Stimulated activated CD4-positive, alpha-beta T cell treated with anti-CD3 and anti-CD28 coated beads, Interleukin-1b, Interleukin-23, amount 100 ng/mL, for 1 hour (primary cell): ENCODE measurements at places on chromosomes 3 and 15.

GRCh38 chr3:84836961-84837360 is 121.8 kb upstream of the CADM2 start:
- no peak for DNase-seq

- DNase-seq = no peak
Measured at GRCh38 chr15:60590935-60591495, 112.1 kb upstream of the ICE2 start.

DNA sequence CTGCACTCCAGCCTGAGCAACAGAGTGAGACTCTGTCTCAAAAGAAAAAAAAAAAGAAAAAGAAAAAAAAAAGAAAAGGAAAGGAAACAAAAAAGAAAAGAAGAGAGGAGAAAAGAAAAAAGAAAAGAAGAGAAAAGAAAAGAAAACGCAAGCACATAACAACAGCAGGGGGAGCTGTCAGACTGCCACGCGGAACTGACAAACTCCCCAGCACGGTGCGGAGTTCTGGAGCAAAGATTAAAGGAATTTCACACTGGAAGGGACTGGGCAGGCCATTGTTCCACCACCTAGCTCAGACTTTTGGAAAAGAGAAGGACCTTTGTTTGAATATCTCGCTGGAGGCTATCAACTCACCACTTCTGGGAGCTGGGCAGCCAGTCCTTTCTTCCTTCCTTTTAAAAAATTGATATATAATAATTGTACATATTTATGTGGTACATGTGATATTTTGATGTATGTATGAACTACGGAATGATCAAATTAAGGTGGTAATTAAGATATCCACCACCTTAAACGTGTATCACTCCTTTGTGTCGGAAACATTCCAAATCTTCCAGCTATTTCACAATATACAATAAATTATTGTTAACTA is 40.5 kb downstream of the DPPA2 start:
- DNase-seq = no peak

- no peak for DNase-seq
Measured at GRCh38 chr15:101773496-101774100, 29.7 kb upstream of the OR4F6 start.

- DNase-seq = no peak
Measured at GRCh38 chr3:27606537-27606936, 115.6 kb downstream of the EOMES start.

DNA sequence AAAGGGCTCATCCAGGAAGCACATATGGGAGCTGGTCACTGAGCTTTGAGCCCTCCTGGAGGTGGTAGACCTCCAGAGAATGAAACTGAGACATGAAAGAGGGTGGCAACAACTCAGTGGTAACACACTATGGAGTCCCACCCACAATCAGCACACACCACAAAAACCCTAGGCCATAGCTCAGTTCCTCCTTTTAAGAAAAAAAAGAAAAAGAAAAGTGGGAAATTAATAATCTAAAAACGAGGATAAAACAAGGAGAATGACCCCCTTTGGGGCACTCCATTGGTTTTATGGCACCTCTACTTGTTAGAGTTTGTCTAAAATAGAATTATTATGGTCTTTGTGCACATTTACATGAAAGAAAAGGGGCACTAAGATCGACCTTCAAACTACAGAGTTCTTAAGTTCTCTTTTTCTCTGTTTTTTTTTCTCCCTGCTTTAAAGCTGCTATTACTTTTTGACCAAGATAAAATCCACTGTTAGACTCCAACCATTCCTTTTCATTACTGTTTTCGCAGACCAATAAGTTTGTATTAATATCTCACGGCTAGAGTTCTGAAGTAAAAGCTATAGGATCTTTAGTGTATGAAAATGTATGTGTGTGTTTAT is 40.2 kb upstream of the ZBTB20 start:
- no peak for DNase-seq

GRCh38 chr3:48069339-48069738 is 53.1 kb upstream of the MAP4 start:
- no peak for DNase-seq

- DNase-seq = no peak
Measured at GRCh38 chr3:4938281-4938982, 40.8 kb upstream of the BHLHE40 start.

DNA sequence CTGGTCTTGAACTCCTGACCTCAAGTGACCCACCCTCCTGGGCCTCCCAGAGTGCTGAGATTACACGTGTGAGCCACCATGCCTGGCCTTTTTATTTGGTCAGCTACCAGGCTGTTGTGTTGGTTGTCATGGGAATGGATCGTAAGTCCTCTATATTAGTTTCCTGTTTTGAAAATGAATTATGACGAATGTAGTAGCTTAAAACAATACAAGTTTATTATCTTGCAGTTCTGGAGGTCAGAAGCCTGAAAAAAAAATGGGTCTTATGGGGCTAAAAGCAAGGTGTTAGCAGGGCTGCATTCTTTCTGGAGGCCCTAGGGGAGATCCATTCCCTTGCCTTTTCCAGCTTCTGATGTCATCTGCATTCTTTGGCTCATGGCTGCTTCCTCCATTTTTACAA is 25.1 kb upstream of the HERC1 start:
- no peak for DNase-seq

DNA sequence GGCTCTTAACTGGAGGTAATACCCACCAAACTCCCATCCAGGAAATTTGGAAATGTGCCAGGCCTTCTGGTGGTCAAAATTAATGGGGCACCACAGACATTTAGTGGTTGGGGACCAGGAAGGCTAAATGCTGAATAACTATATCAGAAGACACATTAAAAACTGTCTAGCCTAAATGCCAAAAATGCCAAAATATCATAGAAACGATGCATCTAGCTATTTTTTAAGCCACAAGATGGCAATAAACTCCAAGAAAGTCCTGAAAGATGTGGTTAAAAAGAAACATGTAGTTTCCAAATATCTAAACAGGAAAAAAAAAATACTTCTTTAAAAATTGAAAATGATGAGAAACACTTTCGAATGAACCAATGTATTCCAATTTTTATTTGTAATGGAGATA is 19.9 kb downstream of the CCDC14 start:
- DNase-seq = no peak

DNA sequence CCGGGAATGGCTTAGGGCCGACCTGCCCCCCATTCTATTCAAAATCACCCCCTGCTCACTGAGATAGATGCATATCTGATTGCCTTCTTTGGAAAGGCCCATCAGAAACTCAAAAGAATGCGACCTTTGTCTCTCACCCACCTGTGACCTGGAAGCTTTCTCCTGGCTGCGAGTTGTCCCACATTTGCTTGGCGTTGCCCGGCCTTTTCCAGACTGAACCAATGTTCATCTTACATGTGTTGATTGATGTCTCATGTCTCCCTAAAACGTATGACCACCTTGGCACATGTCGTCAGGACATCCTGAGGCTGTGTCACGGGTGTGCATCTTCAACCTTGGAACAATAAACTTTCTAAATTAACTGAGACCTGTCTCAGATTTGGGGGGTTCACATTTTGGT is 3.4 kb upstream of the MUC20 start:
- no peak for DNase-seq

DNA sequence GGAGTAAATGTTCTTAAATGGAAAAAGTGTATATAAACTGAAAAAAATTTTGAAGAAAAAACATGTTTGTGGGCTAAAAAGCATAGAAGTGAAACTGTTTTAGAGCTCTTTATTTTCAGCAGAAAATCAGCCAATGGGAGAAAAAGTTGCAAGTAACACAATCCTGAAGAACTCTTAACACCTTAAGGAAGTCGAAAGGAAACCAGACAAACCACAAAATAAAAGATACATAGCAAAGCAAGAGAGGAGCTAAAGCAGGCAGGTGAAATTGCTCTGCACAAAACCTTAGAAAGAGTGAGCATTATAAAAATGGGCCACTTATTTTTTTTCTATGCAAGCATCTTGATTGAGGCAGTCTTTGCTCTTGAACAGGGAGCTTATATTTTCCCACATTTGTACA is 300.5 kb downstream of the RAP2B start:
- no peak for DNase-seq

- no peak for DNase-seq
Measured at GRCh38 chr15:60905587-60905986, 323.5 kb downstream of the RORA start.

DNA sequence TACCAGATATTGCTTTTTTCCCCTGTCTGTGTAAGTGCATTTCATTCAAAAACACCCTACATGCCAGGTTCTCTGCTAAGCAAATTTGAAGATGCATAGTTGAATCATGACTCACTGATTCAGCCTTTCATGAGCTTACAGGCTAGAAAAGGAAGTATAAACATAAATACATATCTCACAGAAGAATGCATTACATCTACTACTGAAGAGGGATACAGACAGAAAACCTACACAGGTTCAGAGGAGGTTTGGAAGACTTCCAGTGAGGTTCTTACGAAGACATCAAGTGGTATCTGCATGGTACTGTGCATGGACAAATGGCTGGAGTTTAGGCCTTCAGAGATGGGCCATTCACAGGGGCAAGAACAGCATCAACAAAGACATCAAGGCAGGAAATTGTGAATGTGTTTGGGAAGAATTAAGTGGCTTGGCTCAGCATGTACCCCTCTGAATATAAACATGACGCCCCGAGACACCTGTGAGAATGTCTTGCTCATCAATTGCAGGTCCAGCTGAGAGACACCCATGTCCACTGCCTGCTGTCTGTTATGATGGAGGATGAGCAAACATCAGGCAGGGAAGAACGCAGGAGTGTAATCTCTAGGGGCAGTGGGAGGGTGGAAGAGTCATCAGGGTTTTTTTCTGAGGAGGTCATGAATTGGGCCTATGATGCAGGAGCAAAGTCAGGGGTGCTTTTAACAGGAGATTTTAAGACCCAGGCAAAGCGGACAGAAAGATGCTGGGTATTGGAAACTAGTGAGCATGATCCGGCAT is 105.1 kb upstream of the GALNT15 start:
- no peak for DNase-seq

GRCh38 chr3:194165271-194166018 is 29.5 kb downstream of the HES1 start:
- no peak for DNase-seq
